Activated CD8-positive, alpha-beta memory T cell treated with anti-CD3 and anti-CD28 coated beads, Interleukin-2, amount 10 ng/mL, durations not matched to agents 7 days and 5 days (primary cell): ENCODE measurements at places on chromosomes 3 and 15.

GRCh38 chr15:63560741-63561448 is 36.3 kb upstream of the FBXL22 start:
- no peaks in the 10 kb centered on the region for H3K27me3 ChIP-seq
- H3K36me3 ChIP-seq = peaks cover 59% of the 10 kb centered on the region
- DNase-seq = peak; percentile 58
- H3K27ac ChIP-seq = peak overlapping the region; percentile 66
- peaks cover 38% of the 10 kb centered on the region for H3K4me1 ChIP-seq
- H3K4me3 ChIP-seq = no peak overlapping the region

- peaks cover 5% of the 10 kb centered on the region for H3K4me1 ChIP-seq
- no peak overlapping the region for H3K4me3 ChIP-seq
- H3K36me3 ChIP-seq = peaks cover 35% of the 10 kb centered on the region
- no peaks in the 10 kb centered on the region for H3K27me3 ChIP-seq
- no peak for DNase-seq
Measured at GRCh38 chr3:37392957-37393356, 218.6 kb upstream of the LRRFIP2 start.

DNA sequence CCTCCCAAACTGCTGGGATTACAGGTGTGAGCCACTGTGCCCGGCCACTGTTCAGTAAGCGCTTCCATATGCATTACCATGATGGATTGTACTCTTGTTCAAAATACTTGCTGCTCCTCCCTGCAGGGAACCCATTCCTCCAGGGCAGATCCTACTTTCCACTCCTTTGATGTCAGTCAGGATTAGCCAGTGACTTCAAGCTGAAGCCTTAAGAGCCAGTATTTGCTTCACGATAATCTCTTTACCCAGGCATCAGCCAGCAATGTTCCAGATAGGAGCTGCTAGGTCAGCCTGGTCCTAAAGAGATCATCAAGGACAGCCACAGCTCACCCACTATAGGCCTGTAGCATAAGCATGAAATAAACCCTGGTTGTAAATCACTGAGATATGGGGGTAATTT is 96.5 kb upstream of the UBE2E2 start:
- no peaks in the 10 kb centered on the region for H3K36me3 ChIP-seq
- H3K4me1 ChIP-seq = no peaks in the 10 kb centered on the region
- no peak for DNase-seq
- H3K27ac ChIP-seq = no peak overlapping the region
- H3K27me3 ChIP-seq = no peaks in the 10 kb centered on the region

DNA sequence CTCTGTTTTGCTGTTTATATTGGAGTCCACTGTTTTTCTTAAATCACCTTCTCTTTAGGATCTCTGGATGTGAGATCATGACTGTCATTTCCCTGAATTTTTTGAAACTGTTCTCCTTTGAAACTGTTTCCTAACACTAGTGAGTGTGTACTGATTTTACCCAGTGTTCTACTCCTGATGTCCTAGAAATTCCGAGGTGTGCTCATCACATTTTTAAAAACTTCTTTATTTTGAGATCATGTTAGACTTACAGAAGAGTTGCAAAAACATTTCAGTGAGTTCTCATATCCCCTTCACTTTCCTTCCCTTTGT is 292.6 kb downstream of the NFKBIZ start:
- no peak overlapping the region for H3K27ac ChIP-seq
- H3K4me3 ChIP-seq = no peak overlapping the region
- H3K4me1 ChIP-seq = no peaks in the 10 kb centered on the region
- no peak for DNase-seq
- H3K27me3 ChIP-seq = peaks cover 28% of the 10 kb centered on the region

- no peaks in the 10 kb centered on the region for H3K36me3 ChIP-seq
- no peak overlapping the region for H3K27ac ChIP-seq
- no peaks in the 10 kb centered on the region for H3K4me1 ChIP-seq
- H3K27me3 ChIP-seq = no peaks in the 10 kb centered on the region
- no peak overlapping the region for H3K4me3 ChIP-seq
Measured at GRCh38 chr3:99483841-99484240, 154.6 kb upstream of the COL8A1 start.

DNA sequence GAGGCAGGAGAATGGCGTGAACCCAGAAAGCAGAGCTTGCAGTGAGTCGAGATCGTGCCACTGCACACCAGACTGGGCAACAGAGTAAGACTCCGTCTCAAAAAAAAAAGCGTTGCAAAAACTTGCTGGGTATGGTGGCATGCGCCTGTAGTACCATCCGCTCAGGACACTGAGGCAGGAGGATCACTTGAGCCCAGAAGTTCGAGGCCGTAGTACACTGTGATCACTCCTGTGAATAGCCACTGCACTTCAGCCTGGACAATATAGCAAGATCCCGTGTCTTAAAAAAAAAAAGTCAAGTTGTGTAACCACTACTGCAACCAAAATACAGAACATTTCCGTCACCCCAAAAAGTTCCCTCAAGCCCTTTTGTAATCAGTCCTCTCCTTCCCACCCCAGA is 1.5 kb downstream of the ARPC4 start:
- H3K4me1 ChIP-seq = peaks cover 49% of the 10 kb centered on the region
- no peaks in the 10 kb centered on the region for H3K27me3 ChIP-seq
- H3K36me3 ChIP-seq = peaks cover 53% of the 10 kb centered on the region
- H3K27ac ChIP-seq = peak overlapping the region; percentile 81

DNA sequence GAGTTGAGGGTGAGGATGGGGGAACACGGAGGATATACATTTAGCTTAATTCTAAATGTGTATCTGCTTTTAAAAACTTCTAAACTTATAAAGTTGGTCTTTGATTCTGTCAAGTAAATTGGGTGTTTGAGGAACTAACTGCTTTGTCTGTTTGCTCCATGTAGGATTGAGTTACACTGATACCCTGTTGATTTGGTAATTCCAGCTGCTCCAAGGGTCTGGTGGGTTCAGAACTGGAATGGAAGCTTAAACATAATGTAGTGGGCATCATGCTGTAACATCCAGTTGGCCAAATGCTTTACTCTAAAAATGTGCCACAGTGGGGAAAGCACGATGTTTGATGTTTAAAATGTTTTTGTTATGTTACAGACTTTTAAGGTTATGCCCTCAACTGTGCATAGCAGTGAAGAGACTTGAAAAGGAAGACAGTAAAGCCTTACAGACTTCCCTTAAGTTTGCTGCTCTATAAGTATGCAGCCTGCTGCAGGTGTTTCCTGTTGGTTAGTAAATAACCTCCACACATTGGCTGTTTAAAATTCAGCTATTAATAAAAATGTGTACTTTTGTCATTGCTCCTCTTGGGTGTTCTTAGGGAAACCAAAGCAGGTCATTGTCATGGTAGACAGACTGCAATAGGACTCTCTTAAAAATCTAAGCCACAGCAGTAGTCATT is 5.9 kb upstream of the EDEM1 start:
- H3K36me3 ChIP-seq = peaks cover 23% of the 10 kb centered on the region
- no peak for DNase-seq
- no peaks in the 10 kb centered on the region for H3K27me3 ChIP-seq
- H3K27ac ChIP-seq = no peak overlapping the region
- peaks cover 8% of the 10 kb centered on the region for H3K4me1 ChIP-seq

- no peak overlapping the region for H3K4me3 ChIP-seq
- no peaks in the 10 kb centered on the region for H3K4me1 ChIP-seq
- H3K27me3 ChIP-seq = no peaks in the 10 kb centered on the region
- H3K27ac ChIP-seq = no peak overlapping the region
- peaks cover 1% of the 10 kb centered on the region for H3K36me3 ChIP-seq
Measured at GRCh38 chr3:134143828-134144401, 106.7 kb downstream of the RYK start.

- peaks cover 32% of the 10 kb centered on the region for H3K36me3 ChIP-seq
- H3K4me3 ChIP-seq = no peak overlapping the region
- H3K4me1 ChIP-seq = peaks cover 86% of the 10 kb centered on the region
- H3K27me3 ChIP-seq = no peaks in the 10 kb centered on the region
- DNase-seq = no peak
- H3K27ac ChIP-seq = peak overlapping the region; percentile 80
Measured at GRCh38 chr3:43294975-43295374, 8.6 kb downstream of the SNRK start.

- peaks cover 18% of the 10 kb centered on the region for H3K27me3 ChIP-seq
- no peak overlapping the region for H3K27ac ChIP-seq
- no peak for DNase-seq
- no peak overlapping the region for H3K4me3 ChIP-seq
- H3K36me3 ChIP-seq = no peaks in the 10 kb centered on the region
Measured at GRCh38 chr3:195012571-195012970, 258.4 kb downstream of the XXYLT1 start.

DNA sequence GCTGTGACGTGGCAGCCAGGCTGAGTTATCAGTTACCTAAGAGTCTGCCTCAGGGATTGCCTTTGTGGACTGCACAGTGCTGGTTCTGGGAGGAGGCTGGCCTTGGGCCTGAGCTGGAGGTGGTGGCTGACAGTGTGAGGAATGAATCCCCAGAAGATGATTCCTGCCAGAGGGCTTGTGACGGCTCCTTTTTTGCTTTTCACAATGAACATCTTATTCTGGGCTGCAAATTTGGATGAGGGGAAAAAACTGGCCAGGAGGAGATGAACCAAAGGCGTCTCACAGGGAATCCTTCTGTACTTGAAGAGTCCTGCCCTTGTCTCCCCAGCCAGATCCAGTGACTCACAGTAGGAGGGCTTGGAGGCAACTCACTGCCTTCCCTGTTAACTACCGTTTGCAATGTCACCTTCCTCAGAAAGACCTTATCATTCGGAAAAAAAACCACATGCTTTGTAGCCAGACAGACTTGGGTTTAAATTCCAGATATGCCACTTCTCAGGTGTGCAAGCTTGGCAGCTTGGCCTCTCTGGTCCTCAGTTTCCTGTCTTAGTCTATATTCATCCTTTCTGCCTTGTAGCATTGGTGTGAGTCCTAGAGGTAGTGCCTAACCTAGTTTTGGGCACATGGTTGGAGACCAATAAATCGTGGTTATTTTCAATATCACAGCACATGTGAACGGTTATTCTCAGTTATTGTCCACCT is 19.1 kb downstream of the ST6GAL1 start:
- H3K27me3 ChIP-seq = no peaks in the 10 kb centered on the region
- H3K36me3 ChIP-seq = peaks cover 73% of the 10 kb centered on the region
- H3K27ac ChIP-seq = peak overlapping the region; percentile 51
- peaks cover 56% of the 10 kb centered on the region for H3K4me1 ChIP-seq

- H3K36me3 ChIP-seq = no peaks in the 10 kb centered on the region
- H3K4me1 ChIP-seq = no peaks in the 10 kb centered on the region
- no peak overlapping the region for H3K27ac ChIP-seq
- H3K4me3 ChIP-seq = no peak overlapping the region
Measured at GRCh38 chr3:99355465-99355864, 282.9 kb upstream of the COL8A1 start.

DNA sequence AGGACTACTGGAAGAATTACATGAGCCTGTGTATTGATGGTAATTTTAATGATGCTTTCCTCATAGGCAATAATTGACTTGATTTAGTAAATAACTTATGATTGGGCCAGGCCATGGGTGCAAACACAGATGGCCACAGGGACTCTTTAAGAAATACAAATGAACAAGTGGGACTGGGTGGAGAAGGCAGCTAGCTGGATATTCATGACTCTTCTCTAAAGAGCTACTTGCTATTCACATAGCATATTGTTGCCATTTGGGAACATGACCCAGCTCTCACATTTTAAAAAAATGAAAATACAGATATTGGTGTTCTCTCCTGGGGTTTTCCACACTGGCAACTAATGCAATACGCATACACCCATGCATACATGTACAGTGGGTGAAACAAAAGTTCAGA is 178.3 kb downstream of the PTPRG start:
- no peaks in the 10 kb centered on the region for H3K4me1 ChIP-seq
- no peaks in the 10 kb centered on the region for H3K27me3 ChIP-seq
- no peak overlapping the region for H3K4me3 ChIP-seq
- DNase-seq = no peak
- no peak overlapping the region for H3K27ac ChIP-seq

GRCh38 chr3:31546162-31546561 is 13.4 kb downstream of the STT3B start:
- H3K27me3 ChIP-seq = no peaks in the 10 kb centered on the region
- no peak for DNase-seq
- no peak overlapping the region for H3K27ac ChIP-seq
- peaks cover 47% of the 10 kb centered on the region for H3K4me1 ChIP-seq
- peaks cover 11% of the 10 kb centered on the region for H3K36me3 ChIP-seq

- H3K27ac ChIP-seq = no peak overlapping the region
- H3K36me3 ChIP-seq = no peaks in the 10 kb centered on the region
- no peak overlapping the region for H3K4me3 ChIP-seq
- no peak for DNase-seq
Measured at GRCh38 chr3:114697401-114697800, 403.6 kb downstream of the TIGIT start.

DNA sequence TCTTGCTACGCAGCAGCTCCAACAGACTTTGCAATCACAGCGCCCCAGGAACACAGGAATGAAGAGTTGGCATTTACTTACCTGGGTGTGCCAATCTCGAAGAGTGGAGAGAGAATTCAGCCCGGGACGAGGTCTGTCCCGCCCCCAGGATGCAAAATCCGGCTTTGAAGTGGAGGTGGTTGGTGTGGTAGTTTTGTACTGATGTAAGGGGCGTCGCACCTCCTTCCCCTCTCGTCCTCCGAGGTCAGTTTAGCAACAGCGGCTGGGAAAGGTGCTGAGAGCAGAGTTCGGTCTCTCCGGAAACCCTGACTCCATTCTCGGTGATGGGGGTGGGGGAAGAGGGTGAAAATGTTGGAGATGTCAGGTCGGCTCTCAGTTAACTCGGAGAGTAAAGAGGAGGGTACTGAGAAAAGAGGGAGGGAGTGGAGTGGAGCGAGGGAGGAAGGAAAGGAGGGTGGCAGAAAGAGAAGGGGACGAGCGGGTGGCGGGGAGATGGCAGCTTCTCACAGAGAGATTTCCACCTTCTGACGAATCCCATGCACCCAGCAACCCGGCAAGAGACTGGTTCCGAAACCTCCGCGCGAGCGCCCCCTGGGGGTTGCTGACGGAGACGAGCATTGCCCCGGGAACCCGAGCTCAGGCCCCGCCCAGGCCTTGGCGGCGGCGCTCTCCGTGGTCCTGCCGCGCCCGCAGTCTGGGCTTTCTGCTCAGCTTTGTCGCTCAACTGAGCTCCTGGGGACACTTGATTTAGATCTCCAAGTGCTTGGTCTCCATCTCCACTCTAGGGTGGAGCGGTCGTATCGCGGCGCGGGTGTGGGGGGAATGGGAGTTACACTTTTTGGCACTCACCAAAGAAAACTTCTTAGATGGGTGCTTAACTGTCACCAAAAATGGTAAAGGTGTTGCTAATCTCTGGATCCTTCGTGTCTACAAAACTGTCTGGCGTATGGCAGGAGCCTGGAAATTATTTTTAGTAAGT is at the start of gene CPNE4:
Gene CPNE4 (minus strand): TSS at position 529 of the 979 bp plus-strand sequence.
- H3K27me3 ChIP-seq = peaks cover 61% of the 10 kb centered on the region
- no peak within 1 kb of the TSS for H3K4me3 ChIP-seq
- H3K27ac ChIP-seq = no peak within 1 kb of the TSS
- H3K4me1 ChIP-seq = peaks cover 7% of the 10 kb centered on the region
- DNase-seq = peak; percentile 77
